ENCODE measurements at places on chromosomes 6 and 20.
A peak's percentile ranks its signal among the peaks of the same experiment; 100 is the strongest.

DNA sequence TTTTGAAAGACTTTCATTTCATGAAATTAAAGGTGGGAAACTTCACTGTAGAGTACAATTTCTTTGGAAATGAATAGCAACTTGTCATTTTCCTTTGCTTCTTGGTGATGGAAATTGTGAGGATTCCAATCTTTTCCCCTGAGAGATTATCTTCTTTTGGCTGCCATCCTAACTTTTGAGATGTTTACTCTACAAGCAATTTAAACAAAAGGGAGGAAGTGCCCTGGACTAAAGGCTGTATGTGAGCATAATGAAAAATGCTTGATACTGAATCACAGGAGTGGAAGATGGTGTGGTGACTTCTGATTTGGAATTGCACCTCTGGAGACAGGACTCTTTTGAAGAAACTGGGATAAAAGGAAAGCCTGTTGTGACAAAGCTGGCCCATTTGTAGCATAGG is 43.1 kb upstream of the JAG1 start:
- peak; percentile 71 for DNase-seq

DNA sequence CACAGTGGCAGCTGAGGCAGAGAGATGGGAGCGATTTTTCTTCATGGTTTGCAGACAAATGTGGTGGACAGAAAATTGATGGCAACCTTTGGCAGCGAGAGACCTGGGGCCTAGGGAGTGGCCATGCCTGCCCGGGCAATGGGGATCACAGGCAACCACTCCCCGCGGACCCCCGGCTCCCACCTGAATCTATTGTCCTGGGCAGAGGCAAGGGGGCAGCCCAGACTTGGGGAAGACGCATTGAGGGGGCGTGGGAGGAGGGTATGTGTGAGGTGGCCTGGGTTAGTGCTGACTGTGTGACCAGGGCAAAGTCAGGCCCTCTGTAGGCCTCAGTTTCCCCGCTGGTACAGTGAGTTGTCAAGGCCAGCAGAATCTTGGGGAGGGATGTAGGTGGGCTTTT is 53.6 kb upstream of the BLCAP start:
- DNase-seq: no peak

DNA sequence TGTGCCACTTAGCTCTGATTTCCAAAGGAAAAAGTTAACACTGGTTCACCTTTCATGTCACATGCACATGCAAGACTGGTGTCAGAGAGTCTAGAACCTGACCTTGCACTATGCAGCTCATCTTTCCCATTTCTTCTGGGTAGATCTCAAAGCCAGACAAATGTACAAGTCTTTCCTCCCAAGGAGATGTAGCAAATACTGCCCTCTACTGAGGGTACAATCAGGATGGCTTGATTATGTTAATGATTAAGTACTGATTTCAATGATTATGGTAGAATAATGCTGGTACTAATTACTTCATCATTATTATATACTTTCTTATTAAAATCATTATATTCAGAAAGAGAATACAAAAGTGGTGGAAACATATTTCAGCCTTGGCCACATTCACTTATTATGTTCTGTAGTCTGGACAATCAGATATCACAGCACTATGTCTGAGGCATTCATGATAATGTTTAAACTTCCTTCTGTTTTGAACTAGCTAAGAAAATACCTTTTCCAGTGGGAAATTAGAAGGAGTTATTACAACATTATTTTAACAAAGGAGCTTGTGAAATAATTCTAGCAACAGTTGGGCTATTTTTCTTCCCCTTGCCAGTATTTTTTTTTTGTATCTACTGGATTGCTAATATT is 68.5 kb upstream of the FOXO3 start:
- peak; percentile 57 for DNase-seq

DNA sequence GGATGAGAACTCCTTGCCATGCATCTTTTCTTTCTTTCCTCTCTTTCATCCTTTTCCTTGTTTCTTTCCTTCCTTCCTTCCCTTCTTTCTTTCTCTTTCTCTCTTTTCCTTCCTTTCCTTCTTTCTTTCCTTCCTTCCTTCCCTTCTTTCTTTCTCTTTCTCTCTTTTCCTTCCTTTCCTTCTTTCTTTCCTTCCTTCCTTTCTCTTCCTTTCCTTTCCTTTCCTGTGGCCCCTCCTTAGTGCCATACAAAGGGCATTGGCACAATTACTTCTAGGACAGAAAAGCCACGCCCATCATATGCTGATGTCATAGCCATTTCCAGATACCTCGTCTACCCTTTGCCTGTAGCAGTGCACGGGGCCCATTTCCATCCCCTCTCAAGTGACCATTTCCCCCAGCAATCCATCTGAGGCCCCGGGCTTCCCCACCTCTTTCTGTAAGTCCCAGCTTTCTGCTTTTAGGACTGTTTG is 2.2 kb upstream of the CENPB start:
- peak; percentile 21 for DNase-seq

DNA sequence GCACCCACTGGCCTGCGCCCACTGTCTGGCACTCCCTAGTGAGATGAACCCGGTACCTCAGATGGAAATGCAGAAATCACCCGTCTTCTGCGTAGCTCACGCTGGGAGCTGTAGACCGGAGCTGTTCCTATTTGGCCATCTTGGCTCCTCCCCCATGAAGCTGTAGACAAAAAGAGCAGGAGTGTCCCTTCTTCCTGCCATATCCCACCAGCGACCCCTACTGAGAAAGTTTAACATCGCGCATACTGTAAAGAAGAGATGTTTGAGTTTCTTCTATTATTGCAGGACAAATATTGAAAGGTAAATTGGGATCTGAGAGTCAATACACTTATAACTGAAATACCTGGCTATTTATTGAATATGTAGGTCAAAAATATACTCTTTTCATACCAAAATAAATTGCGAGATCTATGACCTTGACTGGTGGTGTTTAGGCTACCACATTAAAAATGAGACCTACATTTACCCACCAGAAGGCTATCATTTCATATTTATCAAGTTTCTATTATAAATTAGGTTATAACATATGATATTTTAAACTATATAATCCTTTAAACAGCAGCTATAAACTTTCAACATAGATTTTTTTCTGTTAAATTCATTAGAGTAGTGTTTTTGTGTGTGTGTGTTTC is 586.3 kb downstream of the HTR1B start:
- DNase-seq: peak; percentile 76

DNA sequence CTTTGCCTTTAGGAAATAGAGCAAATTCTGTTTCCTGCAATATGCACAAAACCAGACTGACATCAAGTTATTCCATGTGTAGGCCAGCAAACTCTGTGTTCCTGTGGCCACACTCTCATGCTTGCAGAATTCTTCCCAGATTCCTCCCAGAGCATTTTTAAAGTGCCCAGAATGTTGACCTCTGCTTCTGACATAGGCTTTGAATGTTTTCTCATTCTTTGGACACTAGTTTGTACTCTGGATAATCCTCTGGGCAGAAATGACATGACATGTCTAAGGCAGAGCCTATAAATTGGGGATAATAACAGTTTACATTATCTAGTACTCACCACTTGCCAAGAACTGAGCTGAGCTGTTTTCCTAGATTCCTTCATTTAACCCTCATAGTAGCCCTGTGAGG is 9.2 kb upstream of the EFHC1 start:
- no peak for DNase-seq

GRCh38 chr6:137870308-137870644 is 3.2 kb downstream of the TNFAIP3 start:
- DNase-seq: no peak

DNA sequence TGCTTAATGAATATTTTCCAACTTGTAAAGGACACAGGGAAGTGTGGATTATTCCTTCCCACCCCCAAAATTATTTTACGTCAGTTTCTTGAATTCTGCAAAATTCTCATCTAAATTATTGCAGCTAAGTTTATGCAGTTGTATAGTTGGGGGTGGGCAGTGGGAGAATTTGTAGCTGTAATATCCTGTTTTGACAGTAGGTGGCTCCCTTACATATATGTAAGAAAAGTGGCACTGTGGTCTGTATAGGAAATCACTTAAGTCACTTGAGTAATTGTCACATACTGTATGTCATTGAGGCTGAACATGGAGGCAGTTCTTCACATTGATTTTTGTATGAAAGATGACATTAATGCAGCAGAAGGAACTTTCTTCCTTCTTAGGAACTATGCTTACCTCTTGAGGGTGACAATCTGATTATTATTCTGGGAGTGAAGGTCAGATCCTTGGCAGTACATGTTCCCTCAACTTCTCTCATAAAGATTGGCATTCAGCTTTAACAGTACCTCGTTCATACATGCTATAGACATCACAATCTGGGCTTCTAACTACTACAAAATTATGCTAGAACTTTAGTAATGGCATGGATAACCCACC is 14.6 kb upstream of the CFAP206 start:
- peak; percentile 64 for DNase-seq

- no peak for DNase-seq
These were observed 3.2 kb downstream of the CEP162 start for GRCh38 chr6:84224251-84224650.

DNA sequence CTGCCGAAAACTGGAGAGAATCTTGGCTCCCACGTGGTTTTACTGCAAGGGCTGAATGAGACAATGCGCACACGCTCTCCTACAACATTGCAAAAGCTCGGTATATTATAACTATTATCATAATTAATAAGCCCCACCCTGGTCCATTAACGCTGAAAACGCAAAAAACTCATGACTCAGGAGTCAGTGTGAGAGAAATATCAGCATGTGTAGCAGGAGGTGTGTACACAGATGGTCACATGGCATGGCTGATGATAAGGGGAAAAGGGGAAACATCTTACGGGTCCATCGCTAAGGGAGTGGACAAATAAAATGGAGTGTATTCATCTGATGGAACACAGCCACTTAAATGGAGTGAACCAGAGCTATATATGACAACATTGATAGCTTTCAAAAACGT is 29.2 kb downstream of the CDH22 start:
- DNase-seq: no peak

- DNase-seq: peak; percentile 11
These were observed 61.3 kb downstream of the ANKRD6 start for GRCh38 chr6:89494131-89494793.

DNA sequence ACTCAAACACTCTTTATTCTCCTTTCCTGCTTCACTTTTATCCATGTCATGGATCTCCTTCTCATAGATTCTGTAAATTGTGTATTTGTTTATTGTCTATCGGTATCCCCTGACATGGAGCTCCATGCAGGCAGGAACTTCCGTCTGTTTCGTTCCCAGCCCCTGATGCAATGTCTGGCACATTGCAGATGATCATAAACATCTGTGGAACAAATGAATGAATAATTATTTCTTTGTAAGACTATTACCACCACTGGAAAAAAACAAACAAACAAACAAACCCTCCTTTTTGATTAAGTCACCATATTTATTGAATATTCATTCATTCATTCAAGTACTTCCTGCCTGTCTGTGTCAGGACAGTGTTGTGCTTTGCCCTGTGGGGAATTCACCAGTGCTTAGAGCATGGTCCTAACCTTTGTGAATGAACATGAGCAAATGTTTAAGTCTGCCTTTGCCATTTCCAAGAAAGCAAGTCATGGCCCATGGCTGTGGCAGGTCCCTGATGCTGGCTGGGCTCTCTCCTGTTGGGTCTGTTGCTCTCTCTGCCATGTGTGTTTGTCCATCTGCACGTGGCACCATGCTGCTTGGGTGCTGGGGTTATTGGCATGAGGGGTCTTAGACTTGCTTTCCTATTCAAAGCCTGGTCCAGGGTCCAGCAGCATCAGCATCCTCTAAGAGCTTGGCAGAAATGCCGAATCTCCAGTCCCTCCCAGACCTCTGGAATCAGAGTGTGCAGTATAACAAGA is 47.5 kb upstream of the NAA20 start:
- DNase-seq: no peak

- peak; percentile 56 for DNase-seq
These were observed 1.3 kb downstream of the VEGFA start for GRCh38 chr6:43771210-43771857.

DNA sequence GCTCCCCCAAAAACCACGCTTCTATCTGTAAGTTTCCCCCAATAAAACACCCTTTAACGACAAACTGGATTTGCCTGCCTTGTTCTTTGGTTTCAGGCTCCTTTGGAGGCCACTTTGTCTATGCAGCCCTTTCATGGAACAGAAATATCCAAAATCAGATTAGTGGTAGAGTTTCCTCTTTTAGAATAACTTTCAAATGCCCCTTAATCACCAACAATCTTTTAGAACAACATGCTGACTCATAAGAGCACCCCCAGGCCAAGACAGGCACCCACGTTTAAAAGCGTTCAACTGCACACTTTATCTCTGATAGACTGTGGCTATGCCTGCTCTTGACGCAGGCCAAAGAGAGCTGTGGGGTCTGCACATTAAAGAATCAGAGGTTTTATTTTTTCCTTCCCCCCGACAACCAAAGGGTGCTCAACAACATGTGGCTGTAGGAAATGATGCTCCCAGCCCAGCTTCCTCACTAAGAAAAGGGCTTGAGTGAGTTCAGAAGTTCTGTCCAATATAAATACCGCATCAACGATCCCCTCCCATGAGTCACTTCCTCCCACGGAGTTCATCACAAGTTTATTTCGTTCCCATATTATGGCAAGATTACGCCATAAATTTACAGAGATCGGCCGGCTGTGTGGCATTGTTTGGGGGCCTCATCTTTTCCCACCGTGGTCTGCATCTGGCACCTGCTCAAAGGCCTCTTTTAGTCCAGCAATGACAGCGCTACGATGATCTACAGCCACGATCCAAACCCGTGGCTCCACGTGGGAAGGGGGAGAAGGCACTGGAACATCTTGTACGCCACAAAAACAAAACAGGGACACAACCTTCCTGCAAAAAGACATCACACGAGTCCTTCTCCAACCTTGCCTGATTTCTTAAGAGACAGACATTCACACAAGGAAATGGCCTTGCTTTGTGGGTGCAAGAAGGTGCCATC is 88.8 kb upstream of the NFATC2 start:
- DNase-seq: peak; percentile 100

DNA sequence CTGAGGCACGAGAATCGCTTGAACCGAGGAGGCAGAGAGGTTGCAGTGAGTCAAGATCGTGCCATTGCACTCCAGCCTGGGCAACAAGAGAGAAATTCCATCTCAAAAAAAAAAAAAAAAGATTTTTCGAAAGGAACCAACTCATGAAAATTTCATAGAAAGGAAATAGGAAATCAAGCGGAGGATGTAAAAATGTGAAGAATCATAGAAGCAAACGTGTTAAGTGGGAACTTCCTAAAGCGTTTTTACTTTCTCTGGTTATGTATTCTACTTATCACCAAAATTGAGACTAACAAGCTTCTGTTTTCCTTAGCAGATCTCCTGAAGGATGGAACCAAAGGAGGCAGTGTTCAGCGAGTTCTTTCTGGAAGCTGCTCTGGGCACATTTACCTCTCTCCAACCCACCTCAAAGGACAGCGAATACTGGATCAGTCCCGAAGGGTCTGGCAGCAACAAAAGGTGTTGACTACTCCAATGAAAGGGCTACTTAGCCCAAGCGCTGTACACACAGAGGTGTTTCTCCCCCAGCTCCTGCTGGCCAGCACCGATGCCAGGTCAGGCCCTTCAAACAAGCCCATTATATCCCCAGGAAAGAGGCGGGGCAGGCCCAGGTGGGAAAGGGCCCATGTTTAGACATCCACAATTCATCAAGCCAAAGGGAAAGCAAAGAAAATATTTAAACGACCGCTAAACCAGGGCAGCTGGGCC is 327.5 kb upstream of the JARID2 start:
- DNase-seq: no peak

- peak; percentile 81 for DNase-seq
These were observed 190.3 kb upstream of the TAB2 start for GRCh38 chr6:149127212-149127611.
